ENCODE measurements at places on chromosomes 12 and 14.

- H3K36me3 ChIP-seq, result no peaks in the 10 kb centered on the region
- H3K27ac ChIP-seq, result no peak overlapping the region
- DNase-seq, result no peak
- no peak overlapping the region for H3K4me3 ChIP-seq
- H3K4me1 ChIP-seq, result peaks cover 2% of the 10 kb centered on the region
- H3K27me3 ChIP-seq, result no peaks in the 10 kb centered on the region
Measured at GRCh38 chr12:71045781-71046180, 112.0 kb downstream of the TSPAN8 start.

GRCh38 chr12:62192180-62192902, 67.9 kb upstream of the USP15 start:
- peaks cover 18% of the 10 kb centered on the region for H3K4me1 ChIP-seq
- no peaks in the 10 kb centered on the region for H3K36me3 ChIP-seq
- H3K4me3 ChIP-seq, result peak overlapping the region; percentile 44
- peaks cover 22% of the 10 kb centered on the region for H3K27me3 ChIP-seq

DNA sequence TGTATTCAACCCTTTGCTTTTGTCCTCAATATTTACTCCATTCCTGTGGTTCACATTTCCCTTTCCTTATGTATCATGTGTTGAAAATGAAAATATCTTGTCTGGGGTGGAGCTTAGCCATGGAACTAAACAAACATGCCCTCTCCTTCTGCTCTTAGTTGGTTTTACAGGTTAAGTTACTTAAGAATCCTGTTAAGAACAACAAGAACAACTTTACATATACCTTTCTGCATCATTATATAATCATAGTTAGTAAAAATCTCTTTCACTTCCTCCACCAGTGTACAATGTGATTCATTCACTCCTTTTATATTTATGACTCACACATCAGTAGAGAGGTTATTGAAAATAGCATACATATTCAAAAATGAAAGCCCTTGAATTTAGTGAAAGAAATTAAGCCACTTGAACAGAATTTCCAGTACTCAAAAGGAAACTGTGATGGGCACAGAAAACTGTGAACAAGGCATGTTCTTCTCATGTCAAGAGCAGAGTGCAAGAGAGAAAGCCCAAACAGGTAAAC, 307.7 kb downstream of the CCDC91 start:
- H3K27me3 ChIP-seq, result no peaks in the 10 kb centered on the region
- H3K36me3 ChIP-seq, result no peaks in the 10 kb centered on the region
- no peak overlapping the region for H3K27ac ChIP-seq
- H3K4me1 ChIP-seq, result no peaks in the 10 kb centered on the region
- H3K4me3 ChIP-seq, result no peak overlapping the region
- DNase-seq, result no peak

DNA sequence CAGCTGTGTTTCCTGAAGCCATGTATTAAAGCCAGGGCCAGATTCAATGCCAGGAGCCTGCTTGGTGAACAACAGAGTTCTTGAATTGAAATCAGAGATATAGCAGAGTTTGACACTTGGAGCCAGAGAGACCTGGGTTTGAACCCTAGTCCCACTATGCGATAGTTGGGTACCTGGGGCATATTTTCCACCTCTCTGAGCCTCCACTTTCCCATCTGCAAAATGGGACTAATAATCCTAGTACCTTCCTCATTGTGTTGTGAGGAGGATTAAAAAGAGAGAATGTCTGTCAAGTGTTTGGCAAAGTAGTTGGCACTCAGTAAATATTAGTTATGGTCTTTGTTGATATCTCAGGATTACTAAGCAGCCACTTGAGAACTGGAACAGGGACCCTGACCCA, 6.0 kb upstream of the HRK start:
- H3K27me3 ChIP-seq, result peaks cover 6% of the 10 kb centered on the region
- H3K4me1 ChIP-seq, result peaks cover 2% of the 10 kb centered on the region
- no peak overlapping the region for H3K27ac ChIP-seq
- no peaks in the 10 kb centered on the region for H3K36me3 ChIP-seq

- peak; percentile 61 for DNase-seq
- no peak overlapping the region for H3K4me3 ChIP-seq
- peak overlapping the region; percentile 85 for H3K27ac ChIP-seq
- peaks cover 48% of the 10 kb centered on the region for H3K4me1 ChIP-seq
Measured at GRCh38 chr12:108816652-108817335, 40.6 kb downstream of the SSH1 start.

DNA sequence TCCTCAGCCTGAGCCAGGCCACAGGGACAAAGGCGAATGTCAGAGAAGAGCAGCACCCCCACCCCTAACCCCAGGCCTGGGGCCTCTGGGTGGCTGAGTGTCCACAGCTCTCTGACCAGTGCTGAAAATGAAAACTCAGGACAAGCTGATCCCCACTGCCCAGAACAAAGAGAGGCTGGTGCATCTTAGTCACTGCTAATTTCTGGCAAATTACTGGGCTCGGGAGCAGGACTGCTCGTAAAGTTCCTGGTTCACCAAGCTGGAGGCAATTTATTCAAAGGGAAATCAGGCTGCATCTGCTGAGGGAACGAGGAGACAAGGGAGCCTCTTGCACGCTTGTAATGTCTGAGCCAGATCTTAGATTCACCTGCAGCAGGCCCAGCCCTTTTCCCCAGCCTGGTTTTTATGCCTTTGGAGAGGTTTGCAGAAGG, 43.2 kb downstream of the CALM1 start:
- H3K27me3 ChIP-seq, result no peaks in the 10 kb centered on the region
- no peak overlapping the region for H3K27ac ChIP-seq
- no peaks in the 10 kb centered on the region for H3K36me3 ChIP-seq
- no peaks in the 10 kb centered on the region for H3K4me1 ChIP-seq

GRCh38 chr12:124338876-124339603, 44.1 kb downstream of the RFLNA start:
- H3K4me3 ChIP-seq, result no peak overlapping the region
- H3K4me1 ChIP-seq, result no peaks in the 10 kb centered on the region
- peaks cover 83% of the 10 kb centered on the region for H3K36me3 ChIP-seq
- H3K27me3 ChIP-seq, result no peaks in the 10 kb centered on the region
- H3K27ac ChIP-seq, result no peak overlapping the region
